ENCODE measurements at places on chromosomes 6 and 20.

DNA sequence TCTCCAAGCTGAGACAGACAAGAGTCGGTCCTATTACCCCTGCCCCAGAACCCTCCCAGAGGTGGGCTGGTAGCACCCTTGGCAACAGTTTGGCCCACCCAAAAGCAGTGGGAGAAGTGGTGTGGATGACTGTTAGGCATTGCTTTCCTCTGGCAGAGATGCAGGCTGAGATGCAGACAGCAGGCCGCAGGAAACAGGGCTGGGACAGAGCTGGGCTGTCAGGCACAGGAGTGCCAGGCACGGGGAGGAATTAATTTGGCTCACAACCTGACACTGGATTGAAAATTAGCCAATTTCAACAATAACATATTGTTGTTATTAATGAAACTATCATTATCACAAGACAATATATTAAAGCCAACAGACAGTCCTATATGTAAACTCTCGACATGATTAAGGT, 15.7 kb upstream of the SIRT5 start:
- DNase-seq, result no peak

DNA sequence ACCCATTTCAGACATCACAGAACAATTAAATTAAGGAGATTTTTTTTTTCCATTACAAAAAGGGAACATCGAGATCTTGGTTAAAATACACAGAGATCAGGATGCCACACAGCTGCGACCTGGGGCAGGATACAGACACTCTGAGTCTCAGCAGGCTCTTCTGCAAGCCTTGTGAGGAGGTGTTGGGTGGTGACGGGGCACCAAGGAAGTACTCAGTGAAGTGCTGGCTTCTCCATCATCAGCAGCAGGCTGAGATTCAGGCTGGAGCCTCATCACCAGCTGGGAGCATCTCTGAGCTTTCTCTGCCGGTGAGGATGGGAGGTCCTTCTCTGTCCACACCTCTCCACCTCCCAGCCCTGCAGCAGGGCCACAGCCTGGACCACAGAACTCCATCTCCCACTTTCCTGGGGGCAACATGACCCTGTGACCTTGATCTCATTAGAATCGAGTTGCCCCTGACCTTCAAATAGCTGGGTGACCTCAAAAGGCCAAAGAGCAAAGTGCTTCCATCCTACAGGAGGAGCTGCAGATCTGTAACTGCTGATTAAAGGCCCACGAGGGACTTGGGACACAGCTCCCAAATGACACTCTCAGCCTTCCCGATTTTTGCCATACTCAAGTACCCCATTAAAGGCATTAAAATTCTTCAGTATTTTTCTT, 16.0 kb downstream of the PMEPA1 start:
- DNase-seq, result no peak

DNA sequence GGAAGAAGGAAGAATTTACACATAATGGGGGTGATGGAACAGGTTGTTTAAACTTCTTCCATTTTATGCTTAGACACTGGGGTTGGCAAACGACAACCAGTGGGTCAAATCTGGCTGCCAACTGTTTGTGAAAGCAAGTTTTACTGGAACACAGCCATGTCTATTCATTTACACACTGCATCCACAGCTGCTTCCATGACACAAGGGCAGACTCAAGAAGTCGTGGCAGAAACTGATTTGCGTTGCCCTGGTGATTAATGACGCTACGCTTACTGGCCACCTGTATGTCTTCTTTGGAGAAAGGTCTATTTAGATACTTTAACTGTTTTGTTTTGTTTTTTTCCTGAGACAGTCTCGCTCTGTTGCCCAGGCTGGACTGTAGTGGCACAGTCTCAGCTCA, 19.0 kb downstream of the CTCFL start:
- DNase-seq, result no peak

- no peak for DNase-seq
Measured at GRCh38 chr20:1686151-1686748, 28.7 kb upstream of the SIRPG start.

Data from activated CD8-positive, alpha-beta memory T cell treated with anti-CD3 and anti-CD28 coated beads for 4 hours (primary cell).